Renal pelvis (tissue), 12 donors: ENCODE measurements at places on chromosomes 16 and 17. TPM values are rescaled to one million over a fixed set of nuclear protein-coding genes. Genes with fewer than 3 reads are reported as not detected.
A peak's percentile ranks its signal among the peaks of the same experiment; 100 is the strongest.

- DNase-seq: no peak
Measured at GRCh38 chr17:68591583-68591982, 9.6 kb downstream of the FAM20A start.

GRCh38 chr16:30741461-30741914 lies 6.7 kb upstream of the PHKG2 start:
- peak; percentile 8 for DNase-seq

DNA sequence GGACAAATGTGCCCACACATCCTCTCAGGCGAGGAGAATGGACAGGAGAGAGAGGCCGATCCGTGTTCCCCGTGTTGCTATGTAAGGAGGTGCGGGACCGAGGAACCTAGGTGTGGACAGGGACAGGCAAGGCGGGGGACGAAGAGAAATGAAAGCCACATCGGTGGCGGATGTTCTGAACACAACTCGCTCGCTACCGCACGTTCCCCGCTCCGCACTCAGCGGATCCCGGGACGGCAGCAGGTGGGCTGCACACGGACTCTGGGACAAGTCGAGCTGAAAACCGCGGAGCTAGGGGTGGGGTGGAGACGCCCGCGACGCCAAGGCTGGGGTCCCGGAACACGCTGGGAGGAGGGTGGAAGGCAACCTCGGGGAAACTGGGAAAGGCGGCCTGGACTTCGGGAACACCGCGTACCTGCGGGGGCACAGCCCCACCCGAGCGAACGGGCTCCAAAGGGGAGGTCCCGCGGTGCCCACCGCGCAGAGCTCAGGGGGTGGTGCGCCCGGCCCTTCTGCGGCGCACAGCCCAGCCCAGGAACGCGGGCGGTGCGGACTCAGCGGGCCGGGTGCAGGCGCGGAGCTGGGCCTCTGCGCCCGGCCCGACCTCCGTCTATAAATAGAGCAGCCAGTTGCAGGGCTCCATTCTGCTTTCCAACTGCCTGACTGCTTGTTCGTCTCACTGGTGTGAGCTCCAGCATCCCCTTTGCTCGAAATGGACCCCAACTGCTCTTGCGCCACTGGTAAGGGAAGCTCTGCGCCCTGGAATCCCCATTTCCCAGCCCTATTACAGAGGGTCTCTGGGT lies at the start of gene MT1E:
Gene MT1E (plus strand): TSS at position 642 of the 803 bp plus-strand sequence. CDS start 71 bp downstream, at position 713.
- no peak for DNase-seq

The GDE1 gene
- polyA plus RNA-seq: 62.7 TPM
